Epithelial cell of proximal tubule (primary cell): ENCODE measurements at places on chromosomes 7 and 10. TPM values are rescaled to one million over a fixed set of nuclear protein-coding genes. Genes with fewer than 3 reads are reported as not detected.

DNA sequence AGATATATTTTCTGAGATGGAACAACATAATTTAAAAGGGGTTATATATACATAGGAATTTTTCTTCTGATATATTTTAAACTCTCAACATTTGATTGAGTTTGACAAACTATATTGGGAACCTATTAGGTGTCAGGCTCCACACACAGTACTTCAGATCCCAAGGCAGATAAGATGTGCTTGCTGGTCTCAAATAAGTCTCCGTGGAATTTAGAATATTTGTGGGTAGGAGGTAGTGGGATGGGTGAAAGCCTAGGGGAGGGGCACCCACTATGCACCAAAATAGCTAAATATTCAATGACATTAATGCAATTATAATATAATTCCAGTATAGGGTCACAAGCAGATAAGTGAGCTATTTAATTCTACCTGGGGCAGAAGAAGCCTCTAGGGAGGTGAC lies 81.5 kb downstream of the ARL4A start:
- no peak for DNase-seq

The CPA1 gene
- total RNA-seq, result not detected in 2 replicates

DNA sequence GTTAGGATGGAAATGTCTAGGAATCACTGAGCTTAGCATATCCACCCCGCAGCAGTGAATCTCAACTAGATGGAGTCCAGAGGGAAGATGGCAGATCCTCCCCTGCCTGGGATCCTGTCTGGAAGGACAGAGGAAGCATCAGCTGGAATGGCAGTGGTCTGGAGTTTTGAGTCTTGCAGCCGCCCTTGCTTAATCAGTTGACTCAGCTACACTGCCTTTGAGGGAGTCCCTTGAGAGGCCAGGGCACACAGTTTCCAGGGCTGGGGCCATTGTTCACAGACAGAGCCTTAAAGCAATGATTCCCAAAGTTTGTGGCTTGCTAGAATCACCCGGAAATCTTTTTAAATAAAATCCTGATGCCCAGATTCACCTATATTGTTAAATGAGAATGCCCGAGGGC lies 128.1 kb downstream of the NT5C2 start:
- no peak for DNase-seq

The DUSP5 gene
- 57.6 and 76.2 TPM in 2 replicates for total RNA-seq

The CALML5 gene
- 0.65 TPM in 1 of 2 replicates, not detected in the other for total RNA-seq

DNA sequence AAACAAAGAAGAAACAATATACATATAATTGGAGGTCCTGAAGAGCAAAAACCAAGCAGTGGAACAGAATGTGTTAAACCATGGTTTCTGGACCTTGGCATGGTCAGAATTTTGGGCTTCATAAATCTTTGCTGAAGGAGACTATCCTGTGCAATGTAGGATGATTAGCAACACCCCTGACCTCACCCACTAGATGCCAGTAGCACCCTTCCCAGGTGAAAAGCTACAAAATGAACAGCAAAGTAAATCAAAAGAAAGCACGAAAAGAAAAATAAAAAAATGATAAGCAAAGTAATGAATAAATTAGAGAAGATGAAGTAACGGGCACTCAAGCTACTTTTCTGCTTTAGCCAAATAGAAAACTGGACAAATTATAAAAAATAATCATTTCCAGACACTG lies 19.2 kb upstream of the ZPBP start:
- no peak for DNase-seq

DNA sequence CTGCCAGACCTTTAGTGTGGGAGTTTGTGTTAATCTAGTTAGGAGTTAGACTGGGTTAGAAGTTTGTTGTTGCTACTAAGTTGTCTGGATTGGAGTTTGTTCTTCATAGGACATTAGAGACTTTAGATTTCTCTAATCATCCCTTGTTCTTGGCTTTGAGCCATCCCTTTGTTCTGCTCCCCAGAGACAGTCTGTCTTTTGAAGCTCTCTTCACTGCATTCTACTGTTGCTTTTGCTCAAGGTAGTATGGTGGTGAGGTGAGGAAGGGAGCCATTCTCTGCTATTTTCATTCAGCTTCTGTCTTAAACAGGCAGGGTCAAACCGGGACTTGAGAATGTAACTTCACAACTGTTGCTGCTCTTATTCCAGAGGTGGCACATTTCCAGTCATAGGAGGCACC lies 10.4 kb upstream of the TARP start:
- no peak for DNase-seq

The GTF2IRD1 gene
- total RNA-seq, result 23.8 and 28.0 TPM in 2 replicates

The ASL gene
- total RNA-seq, result 39.7 and 71.4 TPM in 2 replicates

DNA sequence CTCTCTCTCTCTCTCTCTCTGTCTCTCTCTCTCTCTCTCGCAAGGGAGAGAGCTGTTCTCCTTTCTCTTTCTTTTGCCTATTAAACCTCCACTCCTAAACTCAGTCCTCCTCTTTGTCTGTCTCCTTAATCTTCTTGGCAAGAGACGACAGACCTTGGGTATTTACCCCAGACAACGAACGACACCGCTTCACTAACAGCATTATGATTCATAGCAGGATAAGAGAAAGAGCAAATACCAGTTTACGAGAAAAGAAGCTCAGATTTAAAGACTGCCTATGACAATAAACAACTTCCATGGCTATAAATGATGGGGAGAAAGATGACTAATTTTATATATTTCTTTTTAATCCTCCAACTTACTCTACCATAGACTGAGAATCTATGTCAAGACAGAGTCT lies 1396.5 kb upstream of the CELF2 start:
- no peak for DNase-seq

GRCh38 chr10:14971867-14972448 lies 12.8 kb downstream of the MEIG1 start:
- DNase-seq, result no peak
